T-helper 17 cell (primary cell): ENCODE measurements at places on chromosomes 1 and 21. TPM values are rescaled to one million over a fixed set of nuclear protein-coding genes. Genes with fewer than 3 reads are reported as not detected.

DNA sequence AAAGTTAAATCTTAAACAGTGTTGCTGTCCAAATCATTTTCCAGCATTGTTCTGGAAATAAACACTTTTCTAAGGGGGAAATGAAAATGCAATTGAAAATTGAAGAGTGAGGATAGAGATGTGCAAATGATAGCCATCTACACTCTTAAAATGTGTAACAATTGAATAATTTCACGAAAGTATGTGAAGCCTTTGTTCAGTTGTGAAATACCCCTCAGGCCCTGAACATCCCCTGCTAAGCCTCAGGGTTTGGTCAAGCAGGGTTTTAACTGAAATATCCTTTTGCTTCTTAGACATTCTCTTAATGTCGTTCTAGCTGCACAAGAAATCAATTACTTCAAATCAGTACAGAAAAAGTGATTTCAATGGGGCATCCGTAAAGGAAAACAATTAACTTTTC, 65.9 kb upstream of the DYNLT5 start:
- H3K27ac ChIP-seq, result no peak overlapping the region
- no peak for DNase-seq
- no peak overlapping the region for H3K4me3 ChIP-seq
- peaks cover 26% of the 10 kb centered on the region for H3K27me3 ChIP-seq
- peaks cover 3% of the 10 kb centered on the region for H3K4me1 ChIP-seq
- no peaks in the 10 kb centered on the region for H3K36me3 ChIP-seq

GRCh38 chr1:218945050-218945449, 228.6 kb upstream of the LYPLAL1 start:
- no peaks in the 10 kb centered on the region for H3K4me1 ChIP-seq
- H3K27ac ChIP-seq, result no peak overlapping the region
- DNase-seq, result no peak

GRCh38 chr1:30179942-30180543, 543.3 kb downstream of the MATN1 start:
- no peaks in the 10 kb centered on the region for H3K4me1 ChIP-seq
- no peak overlapping the region for H3K4me3 ChIP-seq
- H3K36me3 ChIP-seq, result no peaks in the 10 kb centered on the region
- no peak for DNase-seq
- no peaks in the 10 kb centered on the region for H3K27me3 ChIP-seq

GRCh38 chr1:53410100-53410541, 49.1 kb upstream of the DMRTB1 start:
- H3K4me1 ChIP-seq, result peaks cover 32% of the 10 kb centered on the region
- peak overlapping the region; percentile 95 for H3K27ac ChIP-seq
- H3K4me3 ChIP-seq, result no peak overlapping the region
- no peak for DNase-seq
- H3K27me3 ChIP-seq, result no peaks in the 10 kb centered on the region
- no peaks in the 10 kb centered on the region for H3K36me3 ChIP-seq

- H3K4me3 ChIP-seq, result no peak overlapping the region
- no peak for DNase-seq
- no peaks in the 10 kb centered on the region for H3K27me3 ChIP-seq
Measured at GRCh38 chr1:182803846-182804245, 14.3 kb downstream of the NPL start.

GRCh38 chr21:24110846-24111245, 1496.4 kb downstream of the MRPL39 start:
- H3K27ac ChIP-seq, result no peak overlapping the region
- no peak overlapping the region for H3K4me3 ChIP-seq
- H3K27me3 ChIP-seq, result no peaks in the 10 kb centered on the region

DNA sequence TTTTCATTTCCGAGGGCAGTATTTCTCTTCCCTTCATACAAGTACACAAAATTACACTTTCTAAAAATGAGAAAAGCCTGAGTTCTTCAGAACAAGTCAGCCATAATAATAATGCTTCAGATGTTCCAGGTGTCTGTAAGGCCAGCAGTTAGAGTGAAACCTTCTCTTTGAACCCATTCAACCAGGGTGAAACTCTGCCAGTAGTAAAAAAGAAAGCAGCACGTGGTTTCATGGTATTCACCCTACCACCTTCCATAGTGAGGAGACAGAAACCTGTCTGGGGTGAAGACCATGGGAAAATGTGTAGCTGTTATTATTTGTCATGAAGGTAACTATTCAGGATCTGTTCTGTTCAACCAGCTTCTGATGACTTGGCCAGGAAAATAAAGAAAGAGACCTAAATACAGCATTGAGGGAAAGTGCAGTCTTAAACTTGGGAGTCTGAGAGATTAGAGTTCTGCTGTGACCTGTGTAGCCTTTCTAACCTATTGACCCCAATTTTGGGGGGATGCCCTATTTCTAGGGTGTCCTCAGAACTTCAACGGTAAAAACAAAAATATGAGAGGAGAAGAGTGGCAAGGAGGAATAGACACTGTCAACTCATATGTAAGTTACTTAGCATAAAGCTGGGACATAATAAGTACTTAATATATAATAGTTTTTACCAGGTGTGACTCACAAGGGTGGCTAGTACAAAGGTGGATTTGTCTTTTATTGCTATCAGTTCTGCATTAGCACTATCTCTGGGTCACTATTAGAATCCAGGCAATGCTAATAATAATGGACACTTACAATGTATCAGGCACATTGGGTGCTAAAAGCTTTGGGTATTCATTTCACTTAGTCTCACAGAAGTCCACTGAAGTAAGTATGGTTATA, 70.0 kb upstream of the TNFSF4 start:
- H3K27ac ChIP-seq, result no peak overlapping the region
- H3K27me3 ChIP-seq, result no peaks in the 10 kb centered on the region
- no peak overlapping the region for H3K4me3 ChIP-seq
- H3K36me3 ChIP-seq, result peaks cover 2% of the 10 kb centered on the region

DNA sequence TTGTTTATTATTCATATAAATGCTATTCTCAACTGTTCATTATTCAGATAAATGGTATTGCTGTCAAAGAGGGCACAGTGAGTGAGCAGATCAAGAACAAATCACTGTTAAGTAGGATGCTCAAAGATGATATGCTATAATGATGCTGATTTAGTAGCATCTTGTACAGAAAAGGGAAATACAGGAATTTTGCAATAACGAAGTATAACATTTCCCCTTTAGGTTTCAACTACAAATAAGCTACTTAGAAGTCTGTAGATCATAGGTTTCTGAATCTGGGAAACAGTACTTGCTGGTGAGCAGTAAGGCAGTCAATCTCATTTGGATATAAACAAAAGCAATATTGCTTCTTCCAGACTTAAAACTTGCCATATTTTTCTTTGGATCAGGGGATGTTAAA, 27.3 kb upstream of the RCOR3 start:
- H3K4me1 ChIP-seq, result peaks cover 22% of the 10 kb centered on the region
- no peaks in the 10 kb centered on the region for H3K27me3 ChIP-seq
- DNase-seq, result no peak
- no peak overlapping the region for H3K27ac ChIP-seq

- no peaks in the 10 kb centered on the region for H3K36me3 ChIP-seq
- H3K27me3 ChIP-seq, result no peaks in the 10 kb centered on the region
- DNase-seq, result no peak
- H3K4me1 ChIP-seq, result no peaks in the 10 kb centered on the region
- no peak overlapping the region for H3K27ac ChIP-seq
- no peak overlapping the region for H3K4me3 ChIP-seq
Measured at GRCh38 chr21:19510653-19511052, 1107.1 kb upstream of the TMPRSS15 start.

DNA sequence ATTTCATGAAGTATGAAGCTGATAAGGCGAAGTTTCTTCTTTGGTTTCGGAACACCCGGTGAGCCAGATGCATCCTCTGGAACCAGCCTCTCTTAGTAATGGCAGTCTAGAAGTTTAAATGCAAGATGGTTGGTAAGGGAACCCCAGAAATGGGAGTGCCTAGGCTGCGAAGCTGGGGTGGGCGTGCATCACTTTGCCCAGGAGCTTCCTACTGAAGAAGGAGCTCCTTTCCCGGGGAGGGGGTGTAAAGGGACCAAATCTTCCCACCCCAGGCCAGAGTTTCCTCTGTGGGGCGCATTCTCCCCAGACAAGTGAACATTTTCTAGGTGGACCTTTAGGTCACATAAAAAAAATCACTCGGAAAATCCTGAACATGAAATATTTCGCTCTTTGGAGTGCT, 4.4 kb downstream of the TFF2 start:
- H3K4me1 ChIP-seq, result no peaks in the 10 kb centered on the region
- no peak for DNase-seq
- H3K36me3 ChIP-seq, result no peaks in the 10 kb centered on the region
- no peaks in the 10 kb centered on the region for H3K27me3 ChIP-seq

DNA sequence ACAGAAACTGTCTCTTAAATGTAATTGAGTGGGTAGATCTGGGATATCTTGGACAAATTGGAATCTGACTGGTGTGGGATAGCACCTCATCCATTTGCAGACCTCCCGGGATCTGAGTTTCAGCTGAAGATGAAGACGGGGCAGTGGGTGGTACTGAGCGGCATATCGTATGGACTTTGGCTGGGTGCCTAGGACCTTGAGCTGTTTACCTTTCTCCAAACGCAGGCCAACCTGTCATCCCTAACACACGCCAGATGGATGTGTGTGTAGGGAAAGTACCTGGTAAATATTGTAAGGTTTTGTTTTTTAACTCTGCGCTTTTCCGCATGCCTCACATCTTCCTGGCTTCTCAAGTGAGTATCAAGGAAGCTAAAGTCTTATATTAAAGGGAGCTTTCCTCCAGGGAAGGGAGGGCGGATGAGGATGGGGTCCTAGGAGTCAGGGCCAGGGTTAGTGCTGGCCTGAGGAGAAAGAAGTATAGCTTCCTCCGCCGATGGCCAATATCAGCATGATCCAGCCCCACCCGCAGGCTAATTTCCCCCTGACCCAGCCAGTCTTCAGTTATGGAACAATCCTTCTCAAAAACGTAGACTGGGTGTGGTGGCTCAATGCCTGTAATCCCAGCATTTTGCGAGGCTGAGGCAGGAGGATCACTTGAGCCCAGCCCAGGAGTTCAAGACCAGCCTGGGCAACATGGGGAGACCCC, 26.2 kb downstream of the ATP8B2 start:
- H3K4me3 ChIP-seq, result peak overlapping the region; percentile 31
- peaks cover 38% of the 10 kb centered on the region for H3K4me1 ChIP-seq
- DNase-seq, result no peak
- H3K27ac ChIP-seq, result peak overlapping the region; percentile 32
- no peaks in the 10 kb centered on the region for H3K27me3 ChIP-seq

DNA sequence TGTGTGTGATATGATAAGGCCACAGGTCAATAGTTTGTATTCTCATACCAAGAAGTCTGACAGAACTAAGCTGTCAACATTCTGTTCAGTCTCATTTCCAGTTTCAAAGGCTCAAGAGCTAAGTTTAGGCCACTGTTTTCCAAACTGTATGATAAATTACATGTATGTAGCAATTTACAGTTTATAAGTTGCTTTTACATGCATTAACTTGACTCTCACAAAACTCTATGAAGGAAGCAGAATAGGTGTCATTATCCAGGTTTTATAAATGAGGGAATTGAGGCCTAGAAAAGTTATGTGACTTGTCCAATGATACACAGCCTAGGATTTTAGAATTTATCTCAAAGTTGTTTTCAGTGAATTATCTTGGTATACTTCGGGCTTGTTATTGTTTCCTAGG, 23.4 kb downstream of the FMO5 start:
- H3K4me3 ChIP-seq, result no peak overlapping the region
- peaks cover 12% of the 10 kb centered on the region for H3K4me1 ChIP-seq
- DNase-seq, result no peak
- H3K36me3 ChIP-seq, result peaks cover 10% of the 10 kb centered on the region

DNA sequence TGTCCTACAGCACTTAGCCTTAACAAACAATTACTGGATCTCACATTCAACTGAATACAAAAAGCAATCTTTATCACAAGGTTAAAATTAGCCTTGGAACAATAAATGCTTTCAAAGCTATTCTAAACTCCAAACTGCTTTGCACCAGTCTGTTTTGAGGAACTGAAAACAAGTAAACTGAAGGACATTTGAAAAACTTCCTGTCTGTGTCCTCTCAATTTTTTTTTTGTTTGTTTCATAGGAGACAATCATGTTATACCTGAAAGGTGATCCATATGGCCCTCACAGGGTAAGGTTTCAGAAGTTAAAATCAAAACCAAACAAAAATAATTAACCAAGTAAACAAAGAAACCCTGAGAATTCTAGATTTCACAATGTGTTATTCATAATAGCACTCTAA, 459.1 kb downstream of the DPYD start:
- no peak overlapping the region for H3K4me3 ChIP-seq
- H3K4me1 ChIP-seq, result peaks cover 2% of the 10 kb centered on the region
- no peaks in the 10 kb centered on the region for H3K27me3 ChIP-seq

- peaks cover 5% of the 10 kb centered on the region for H3K36me3 ChIP-seq
- H3K27ac ChIP-seq, result no peak overlapping the region
- no peaks in the 10 kb centered on the region for H3K27me3 ChIP-seq
- H3K4me1 ChIP-seq, result peaks cover 2% of the 10 kb centered on the region
- H3K4me3 ChIP-seq, result no peak overlapping the region
Measured at GRCh38 chr1:54866801-54867716, 19.9 kb downstream of the DHCR24 start.

GRCh38 chr1:54861070-54861761, 25.8 kb downstream of the DHCR24 start:
- no peaks in the 10 kb centered on the region for H3K27me3 ChIP-seq
- H3K36me3 ChIP-seq, result peaks cover 15% of the 10 kb centered on the region
- H3K27ac ChIP-seq, result no peak overlapping the region

- no peak overlapping the region for H3K27ac ChIP-seq
- H3K27me3 ChIP-seq, result no peaks in the 10 kb centered on the region
- H3K36me3 ChIP-seq, result no peaks in the 10 kb centered on the region
- H3K4me3 ChIP-seq, result no peak overlapping the region
- peaks cover 10% of the 10 kb centered on the region for H3K4me1 ChIP-seq
Measured at GRCh38 chr1:2316451-2316961, 74.8 kb downstream of the MORN1 start.

GRCh38 chr1:39044762-39045161, 18.6 kb downstream of the NDUFS5 start:
- H3K27me3 ChIP-seq, result no peaks in the 10 kb centered on the region
- no peak overlapping the region for H3K4me3 ChIP-seq
- peaks cover 4% of the 10 kb centered on the region for H3K4me1 ChIP-seq
- peaks cover 6% of the 10 kb centered on the region for H3K36me3 ChIP-seq
- no peak overlapping the region for H3K27ac ChIP-seq

The NPR1 gene
- not detected for total RNA-seq

The PLA2G2D gene
- total RNA-seq, result not detected

The KRTAP10-5 gene
- not detected for total RNA-seq

The GNG12 gene
- not detected for total RNA-seq
